Mesenteric fat pad (tissue), 1 donor: ENCODE measurements at places on chromosomes 3 and 15.

DNA sequence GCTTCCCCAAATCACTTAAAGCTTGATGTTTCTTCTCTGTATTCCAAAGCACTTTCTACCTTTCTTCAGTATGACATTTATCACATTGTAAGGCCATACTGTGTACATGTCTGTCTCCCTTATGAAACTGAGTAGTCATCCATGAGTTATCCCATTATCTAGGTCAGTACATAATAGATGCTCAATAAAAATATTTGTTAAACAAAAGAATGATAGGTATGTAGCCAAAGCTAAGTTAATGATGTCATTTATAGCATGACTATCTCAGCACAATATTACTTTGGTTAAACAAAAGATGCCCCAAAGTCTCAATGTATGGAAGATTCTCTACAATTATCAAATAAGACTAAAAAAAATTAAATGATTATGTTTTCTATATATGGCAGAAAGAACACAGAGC lies 3.1 kb upstream of the TMCO5A start:
- DNase-seq, result no peak

GRCh38 chr3:185176750-185177359 lies 24.0 kb upstream of the C3orf70 start:
- no peak for DNase-seq

- DNase-seq, result no peak
Measured at GRCh38 chr15:49421991-49422390, 1.1 kb upstream of the FGF7 start.

DNA sequence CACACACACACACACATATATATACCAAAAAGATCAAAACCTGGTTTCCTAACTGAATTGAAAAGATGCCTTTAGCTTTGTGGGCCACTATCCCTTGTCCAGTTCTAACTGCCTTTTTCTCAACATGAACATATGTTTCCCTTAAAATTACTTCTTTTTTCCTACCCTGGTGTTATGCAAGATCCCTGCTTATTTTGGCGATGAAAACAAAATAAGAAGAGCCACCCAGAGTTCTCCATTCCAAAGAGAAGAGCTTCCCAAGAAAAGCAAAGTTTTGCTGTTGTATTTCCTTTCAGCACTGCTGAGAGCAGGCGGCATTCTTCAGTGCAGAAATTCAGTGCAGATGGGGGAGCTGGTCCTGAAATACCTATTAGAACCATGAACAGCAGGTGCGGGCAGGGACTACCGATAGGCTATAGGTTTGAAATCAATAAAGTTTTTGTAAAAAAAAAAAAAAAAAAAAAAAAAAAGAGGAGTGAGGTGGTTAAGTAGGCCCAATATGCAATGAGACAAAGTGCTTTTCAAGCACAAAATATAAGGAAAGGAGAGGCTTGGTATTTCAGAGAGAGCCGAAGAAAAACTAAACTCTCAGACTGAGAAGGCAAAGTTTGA lies 238.0 kb downstream of the FOXP1 start:
- DNase-seq, result no peak

GRCh38 chr3:33061782-33062181 lies 35.2 kb downstream of the GLB1 start:
- no peak for DNase-seq

- DNase-seq, result no peak
Measured at GRCh38 chr3:29936054-29936453, 655.2 kb downstream of the RBMS3 start.

DNA sequence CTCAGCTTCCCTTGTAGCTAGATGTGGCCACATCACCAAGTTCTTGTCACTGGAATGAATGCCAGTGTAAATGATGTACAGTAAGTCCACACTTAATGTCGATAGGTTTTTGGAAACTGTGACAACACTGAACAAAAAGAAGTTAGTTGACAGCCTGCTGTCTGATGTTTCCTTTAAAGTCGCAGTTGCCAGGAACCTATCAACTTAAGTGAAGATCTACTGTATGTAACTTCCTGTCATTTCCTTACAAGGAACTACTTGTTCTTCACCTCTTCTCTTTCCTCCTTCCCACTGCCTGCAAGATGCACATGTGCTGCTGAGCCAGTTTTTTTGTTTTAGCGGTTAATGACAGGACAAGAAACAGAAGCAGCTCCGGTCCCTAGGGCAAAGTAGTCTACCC lies 44.6 kb downstream of the HDGFL3 start:
- no peak for DNase-seq

GRCh38 chr3:147210676-147211075 lies 195.7 kb downstream of the ZIC4 start:
- DNase-seq, result no peak

- DNase-seq, result no peak
Measured at GRCh38 chr3:39448506-39449233, 18.8 kb upstream of the MOBP start.

- no peak for DNase-seq
Measured at GRCh38 chr3:75260-75659, 121.3 kb upstream of the CHL1 start.

GRCh38 chr3:43870120-43870519 lies 179.4 kb downstream of the ABHD5 start:
- DNase-seq, result no peak

DNA sequence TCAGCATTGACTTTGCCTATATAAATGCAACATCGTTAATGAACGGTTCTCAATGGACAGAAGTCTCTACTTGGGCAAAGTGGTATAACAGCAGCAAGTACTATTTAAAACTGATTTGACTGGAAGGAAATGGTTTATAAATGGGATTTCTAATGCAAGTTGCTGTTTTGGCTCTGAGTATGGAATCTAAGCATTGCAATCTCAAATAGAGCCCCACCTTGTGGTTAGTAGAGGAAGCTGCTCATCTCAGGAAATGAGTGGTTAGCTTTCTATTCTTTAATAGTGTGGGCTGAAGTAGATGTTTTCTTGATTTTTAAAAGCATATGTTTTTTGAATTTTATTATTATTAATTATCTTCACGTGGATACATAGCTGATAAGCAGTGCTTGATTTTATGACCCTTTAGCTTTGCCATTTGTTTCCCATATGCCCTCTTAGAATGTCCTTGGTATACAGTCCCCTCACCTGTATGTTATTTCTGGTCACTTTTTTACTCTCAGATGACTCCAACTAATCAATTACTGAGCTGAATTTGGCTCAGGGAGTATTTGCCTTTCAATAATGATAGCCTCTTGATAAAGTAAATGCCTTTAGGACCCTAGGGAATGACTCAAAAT lies 67.1 kb downstream of the OXSM start:
- no peak for DNase-seq

DNA sequence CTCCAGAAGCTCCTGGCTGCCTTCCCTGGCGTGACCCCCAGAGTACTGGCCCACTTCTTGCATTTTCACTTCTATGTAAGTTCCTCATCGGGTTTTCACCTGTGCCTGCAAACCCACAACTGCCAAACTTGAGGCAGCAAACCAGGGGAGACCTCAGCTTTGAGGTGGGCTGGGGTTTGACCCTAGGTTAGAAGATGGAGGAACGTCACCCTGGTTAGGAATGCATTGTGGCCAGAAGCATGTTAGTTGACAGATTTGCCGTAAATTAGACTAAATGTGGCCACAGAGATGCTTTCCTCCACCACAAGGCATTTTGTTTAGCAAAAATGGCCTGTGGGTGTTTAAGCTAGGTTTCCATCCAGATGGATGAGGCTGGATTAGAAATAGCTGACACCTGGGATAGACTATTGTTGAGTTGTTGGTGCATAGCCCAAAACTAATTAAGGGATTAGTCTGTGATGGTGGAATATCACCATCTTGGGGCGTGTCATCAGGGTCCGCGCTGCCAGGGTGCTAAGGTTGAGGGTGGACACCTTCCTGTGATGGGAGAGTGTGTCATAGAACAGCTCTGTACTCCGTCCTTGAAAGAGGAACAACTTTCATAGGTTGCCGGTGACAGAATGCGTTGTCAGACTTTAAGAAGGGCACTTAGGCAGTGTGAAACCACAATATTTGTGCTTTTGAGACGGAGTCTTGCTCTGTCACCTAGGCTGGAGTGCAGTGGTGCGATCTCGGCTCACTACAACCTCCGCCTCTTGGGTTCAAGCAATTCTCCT lies 3.6 kb downstream of the NISCH start:
- DNase-seq, result no peak

- no peak for DNase-seq
Measured at GRCh38 chr3:29889215-29889614, 608.3 kb downstream of the RBMS3 start.

DNA sequence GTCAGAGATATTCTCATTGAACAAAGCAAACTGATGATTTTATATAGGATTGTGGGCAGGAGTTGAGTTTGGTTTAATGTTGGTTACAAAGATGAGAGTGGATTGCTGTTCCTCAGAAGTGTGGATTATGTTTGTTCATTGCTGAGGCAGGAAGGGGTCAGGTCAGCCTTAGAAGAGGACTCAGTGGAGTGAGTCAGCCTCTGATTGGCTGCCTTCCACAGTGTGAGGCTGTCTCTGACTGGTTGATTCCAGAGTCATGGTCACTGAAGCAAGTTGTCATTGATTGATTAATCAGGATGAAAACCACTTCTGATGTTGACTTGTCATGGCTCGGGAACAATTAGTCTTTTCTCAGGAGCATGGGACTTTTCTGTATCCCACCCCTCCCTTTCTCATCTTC lies 36.2 kb downstream of the KBTBD12 start:
- DNase-seq, result no peak
